Activated CD4-positive, alpha-beta T cell treated with anti-CD3 and anti-CD28 coated beads, Interleukin-2, amount 10 ng/mL, durations not matched to agents 7 days and 5 days (primary cell): ENCODE measurements at places on chromosomes 1 and 21.

DNA sequence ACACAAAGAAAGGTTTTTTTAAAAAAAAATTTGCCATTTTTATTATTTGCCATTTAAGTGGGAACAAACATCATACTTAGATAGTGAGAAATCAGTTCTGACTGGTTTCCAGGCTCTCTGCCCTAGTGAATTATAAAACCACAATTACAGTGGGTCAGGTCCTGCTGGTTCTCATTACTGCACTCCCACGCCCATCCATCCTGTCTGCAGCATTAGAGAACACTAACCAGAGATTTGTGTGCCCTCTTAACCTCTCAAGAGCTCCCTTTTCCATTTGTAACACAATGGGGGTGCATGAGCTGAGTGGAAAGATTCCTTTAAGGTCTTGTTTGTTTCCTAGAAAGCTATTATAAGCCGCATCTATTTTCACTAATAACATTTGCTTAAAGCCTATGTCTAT, 489.3 kb downstream of the AMY1C start:
- no peak for DNase-seq

- DNase-seq = peak; percentile 51
Measured at GRCh38 chr1:246492611-246493245, 14.4 kb downstream of the SMYD3 start.

DNA sequence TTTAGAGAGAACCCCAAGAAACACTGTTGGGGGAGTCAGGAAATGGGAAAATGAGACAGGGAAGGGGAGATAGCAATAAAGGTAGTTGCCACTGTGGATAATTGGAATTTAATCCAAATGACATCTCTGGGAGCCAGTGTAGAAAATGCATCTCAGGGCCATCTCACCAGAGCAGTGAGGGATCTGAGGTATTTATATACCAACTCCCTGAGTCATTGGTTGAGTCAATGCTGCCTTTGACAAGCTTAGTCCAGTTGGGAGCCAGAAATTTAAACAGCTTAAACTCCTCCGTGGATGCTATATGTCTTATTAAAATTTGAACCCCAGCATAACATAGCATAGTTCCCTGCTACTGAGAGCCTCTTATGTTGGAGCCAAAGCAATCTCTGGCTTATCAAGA, 140.3 kb downstream of the SLC30A10 start:
- no peak for DNase-seq

DNA sequence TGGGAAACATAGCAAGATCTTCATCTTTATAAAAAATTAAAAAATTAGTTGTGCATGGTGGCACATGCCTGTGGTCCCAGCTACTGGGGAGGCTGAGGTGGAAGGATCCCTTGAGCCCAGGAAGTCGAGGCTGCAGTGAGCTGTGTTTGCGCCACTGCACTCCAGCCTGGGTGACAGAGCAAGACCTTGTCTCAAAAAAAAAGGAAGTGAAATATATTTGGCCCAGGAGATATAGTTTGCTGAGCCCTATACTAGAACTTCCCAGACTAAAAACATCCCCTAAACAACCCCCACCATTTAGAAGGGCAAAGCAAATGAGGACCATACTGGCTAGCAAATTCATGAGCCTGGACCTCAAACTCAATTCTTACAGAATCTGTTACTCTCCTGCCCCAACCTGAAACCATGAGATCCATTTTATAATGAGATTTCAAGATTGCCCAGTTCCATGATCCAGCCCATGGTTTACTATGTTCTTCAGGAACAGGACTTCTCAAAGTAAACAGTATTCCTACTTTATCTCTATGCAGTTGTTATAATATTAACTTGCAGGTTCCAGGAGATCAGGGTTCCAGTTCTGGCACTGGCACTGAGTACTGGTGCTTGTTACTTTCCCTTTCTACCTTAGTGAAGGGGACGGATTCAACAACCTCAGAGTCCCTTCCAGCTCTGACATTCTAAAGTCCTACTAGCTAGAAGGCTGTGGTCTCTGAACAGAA, 48.9 kb upstream of the TADA1 start:
- no peak for DNase-seq

DNA sequence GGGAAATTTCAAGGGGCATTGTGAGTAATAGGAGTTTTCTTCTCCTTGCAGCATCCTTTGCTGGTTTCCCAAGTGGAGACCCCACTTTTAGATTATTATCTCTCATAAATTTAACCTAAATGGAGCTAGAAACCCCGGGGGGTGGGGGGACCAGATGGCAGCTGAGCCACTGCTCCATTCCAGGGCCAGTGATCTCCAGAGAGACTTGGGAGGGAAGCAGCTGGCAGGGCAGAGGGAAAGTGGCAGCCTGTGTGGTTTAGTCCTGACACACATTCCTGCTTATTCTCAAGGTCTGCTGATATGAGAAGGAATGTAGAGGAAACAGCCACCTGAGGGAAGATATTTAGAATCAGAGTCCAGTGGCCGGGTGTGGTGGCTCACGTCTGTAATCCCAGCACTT, 16.3 kb downstream of the PCP4L1 start:
- no peak for DNase-seq

- no peak for DNase-seq
Measured at GRCh38 chr1:185568155-185569123, 165.8 kb upstream of the HMCN1 start.
